ENCODE measurements at places on chromosomes 2 and 18. TPM values are rescaled to one million over a fixed set of nuclear protein-coding genes. Genes with fewer than 3 reads are reported as not detected.
A peak's percentile ranks its signal among the peaks of the same experiment; 100 is the strongest.

GRCh38 chr2:181627545-181627944 lies 29.4 kb downstream of the CERKL start:
- no peak for DNase-seq

DNA sequence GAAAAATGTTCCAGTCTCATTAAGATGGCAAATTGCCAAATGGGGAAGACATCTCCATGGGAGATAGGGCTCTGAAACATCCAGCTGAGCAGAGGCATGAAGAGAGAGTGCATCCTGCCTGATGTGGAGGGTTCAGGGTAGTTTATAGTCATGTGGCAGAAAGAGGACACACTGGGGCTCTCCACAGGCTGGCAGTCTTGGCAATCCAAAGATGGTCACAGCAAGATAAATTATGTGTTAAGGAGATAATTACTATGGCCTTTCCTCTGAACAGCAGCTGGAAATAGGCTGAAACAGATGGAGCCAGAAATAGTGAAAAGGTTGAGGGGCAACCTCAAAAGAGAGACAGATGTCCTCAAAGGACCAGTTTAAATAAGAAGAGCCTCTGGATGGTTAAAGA lies 97.2 kb downstream of the DCC start:
- DNase-seq: no peak

DNA sequence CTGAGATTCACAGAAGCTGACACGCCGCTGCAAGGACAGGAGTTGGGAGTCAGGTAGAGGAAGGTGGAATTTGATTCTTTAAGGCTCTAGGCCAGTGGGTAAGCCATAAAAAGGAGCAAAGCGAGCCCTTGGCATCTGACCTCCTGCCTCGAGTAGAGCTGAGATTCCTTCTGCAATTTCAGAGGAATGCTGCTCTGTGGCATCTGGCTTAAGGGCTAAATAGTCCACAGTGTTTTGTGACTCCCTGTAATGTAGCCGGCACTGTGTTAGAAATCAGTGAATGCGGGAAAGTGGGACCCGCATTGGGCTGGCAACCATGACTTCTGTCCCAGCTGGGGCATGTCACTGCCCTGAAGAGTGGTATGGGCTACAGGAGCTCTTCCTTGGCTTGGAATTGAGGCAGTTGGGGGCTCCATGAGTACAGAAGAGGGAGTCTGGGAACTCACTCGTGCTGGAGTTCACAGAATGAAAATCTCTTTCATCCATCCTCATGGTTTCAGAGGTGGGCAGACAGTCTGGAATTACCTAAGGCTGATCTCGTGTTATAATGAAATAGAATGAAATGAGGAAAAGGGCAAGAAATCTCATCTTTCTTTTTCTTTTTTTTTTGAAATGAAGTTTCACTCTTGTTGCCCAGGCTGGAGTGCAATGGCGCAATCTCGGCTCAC lies 12.7 kb upstream of the MYCN start:
- no peak for DNase-seq

DNA sequence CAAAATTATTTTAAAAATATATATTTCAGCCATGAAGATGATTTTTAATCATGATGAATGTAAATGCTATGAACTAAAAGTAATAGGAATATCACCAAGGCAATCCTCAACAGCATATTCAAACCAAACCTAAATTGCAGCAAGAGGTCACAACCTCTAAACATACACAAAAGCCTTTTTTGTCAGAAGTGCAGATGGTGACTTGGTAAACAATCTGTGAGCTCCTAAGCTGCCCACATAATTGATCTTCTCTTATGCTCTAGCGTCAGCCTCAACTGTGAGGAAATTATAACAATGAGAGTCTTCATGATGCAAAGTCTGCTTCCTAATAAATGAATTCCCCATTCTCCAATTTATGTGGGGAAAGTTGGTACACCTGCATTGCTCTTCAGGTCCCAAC lies 113.2 kb downstream of the TSN start:
- DNase-seq: no peak

DNA sequence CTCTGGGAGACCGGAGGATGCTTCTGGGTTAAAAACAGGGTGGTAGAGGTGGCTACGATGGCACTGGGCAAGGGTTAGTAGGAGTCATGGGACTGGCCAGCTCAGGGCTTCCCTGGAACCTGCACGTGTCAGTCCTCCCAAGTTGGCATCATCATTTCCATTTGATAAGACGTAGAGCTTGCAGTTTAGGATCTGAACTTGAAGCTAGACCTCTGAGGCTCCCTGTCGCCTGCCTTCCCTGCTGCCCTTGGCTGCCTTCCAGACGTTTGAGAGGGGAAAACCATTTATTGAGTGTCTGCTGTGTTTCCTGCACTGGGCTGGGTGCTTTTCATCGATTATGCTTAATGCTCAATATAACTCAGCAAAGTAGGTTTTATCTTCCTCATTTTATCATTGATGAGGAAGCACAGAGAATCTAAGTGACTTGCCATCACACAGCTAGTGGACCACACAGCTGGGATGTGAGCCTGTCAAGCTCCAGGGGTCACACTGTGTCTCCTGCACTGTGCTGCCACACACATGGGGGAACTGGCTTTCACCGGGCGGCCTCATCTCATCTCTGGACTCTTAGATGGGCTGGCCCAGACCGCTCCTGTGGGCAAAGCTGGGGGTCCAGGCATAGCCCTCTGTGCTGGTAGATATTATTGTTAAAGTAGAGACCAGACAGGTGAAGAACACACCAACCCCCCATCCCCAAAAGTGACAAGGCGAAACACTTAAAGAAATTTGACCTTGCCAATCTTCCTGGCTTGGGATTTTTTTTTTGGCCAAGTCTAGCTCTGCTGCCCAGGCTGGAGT lies 7.8 kb downstream of the NT5DC4 start:
- no peak for DNase-seq

DNA sequence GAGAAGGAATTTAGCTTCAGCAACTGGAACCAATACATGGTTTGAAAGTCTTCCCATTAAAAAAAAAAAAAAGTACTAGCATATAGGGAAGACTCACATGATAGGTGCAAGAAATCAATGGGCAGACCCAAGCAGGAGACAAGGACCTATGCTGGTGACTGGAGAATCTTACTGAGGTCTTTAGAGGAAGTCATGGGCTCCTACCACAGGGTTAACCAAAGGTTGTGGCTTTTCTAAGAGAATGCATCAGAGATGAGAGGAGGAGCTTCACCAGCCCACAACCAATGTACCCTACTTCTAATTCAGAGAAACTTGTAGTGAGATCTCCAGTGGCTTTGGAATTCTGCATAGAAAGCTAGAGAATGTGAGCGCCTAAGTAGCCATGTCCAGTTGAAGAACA lies 207.4 kb downstream of the NCKAP5 start:
- DNase-seq: no peak

- DNase-seq: no peak
These were observed 78.2 kb upstream of the GCFC2 start for GRCh38 chr2:75788902-75789301.

DNA sequence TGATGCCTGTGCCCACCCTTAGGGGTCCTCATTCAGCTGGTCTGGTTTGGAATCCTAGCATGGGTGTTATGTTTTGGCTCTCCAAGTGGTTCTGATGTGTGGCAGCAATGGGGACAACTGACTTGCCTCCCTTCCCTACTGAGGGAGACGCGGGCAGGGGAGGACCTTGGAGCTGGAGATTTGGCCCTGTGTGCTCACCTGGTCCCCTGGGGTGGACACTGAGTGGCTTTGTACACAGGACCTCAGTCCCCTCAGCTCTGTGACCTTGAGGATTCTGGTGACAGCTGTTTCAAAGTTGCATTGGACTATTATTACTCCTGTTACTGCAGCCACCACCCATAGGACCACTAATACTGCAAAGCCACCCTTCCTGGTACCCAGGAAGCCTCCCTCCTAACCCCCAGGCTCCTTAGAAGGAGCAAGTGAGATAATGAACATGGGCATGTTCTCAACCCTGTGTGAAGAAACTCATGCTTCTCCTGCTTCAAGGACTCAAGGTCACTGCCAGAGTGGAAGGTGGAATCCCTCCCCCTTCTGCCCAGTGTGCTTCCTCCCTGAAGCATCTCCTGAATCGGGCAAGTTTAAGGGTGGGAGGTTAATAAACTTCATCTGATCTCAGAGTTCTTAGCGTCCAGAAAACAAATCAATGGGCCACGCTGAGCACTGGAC lies 26.5 kb downstream of the TMEM182 start:
- no peak for DNase-seq

GRCh38 chr2:38978296-38978903 lies 88.7 kb downstream of the ARHGEF33 start:
- DNase-seq: no peak

GRCh38 chr18:23053776-23054457 lies 81.4 kb upstream of the CABLES1 start:
- DNase-seq: no peak

- DNase-seq: no peak
These were observed 46.6 kb downstream of the BCL2L11 start for GRCh38 chr2:111167076-111167862.

DNA sequence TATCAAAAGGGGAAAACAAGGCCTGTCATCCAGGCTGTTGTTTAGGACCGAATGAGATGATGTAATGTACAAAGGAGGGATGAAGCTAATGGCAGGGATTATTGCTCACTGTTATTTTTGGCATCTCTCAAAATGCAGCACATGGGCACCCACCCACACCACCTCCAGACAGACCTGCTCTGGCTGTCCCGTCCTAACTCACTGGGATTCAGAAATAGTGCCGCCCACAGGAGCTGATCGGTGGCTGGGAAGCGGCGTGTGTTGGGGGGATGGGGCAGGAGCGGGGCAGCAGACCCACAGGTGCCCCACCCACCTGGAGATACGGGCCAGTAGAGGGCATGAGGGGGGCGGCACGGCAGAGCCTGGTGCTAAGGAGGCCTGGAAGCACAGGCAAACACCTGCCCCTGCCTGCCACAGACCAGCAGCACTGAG lies 52.2 kb downstream of the CRACDL start:
- DNase-seq: no peak

DNA sequence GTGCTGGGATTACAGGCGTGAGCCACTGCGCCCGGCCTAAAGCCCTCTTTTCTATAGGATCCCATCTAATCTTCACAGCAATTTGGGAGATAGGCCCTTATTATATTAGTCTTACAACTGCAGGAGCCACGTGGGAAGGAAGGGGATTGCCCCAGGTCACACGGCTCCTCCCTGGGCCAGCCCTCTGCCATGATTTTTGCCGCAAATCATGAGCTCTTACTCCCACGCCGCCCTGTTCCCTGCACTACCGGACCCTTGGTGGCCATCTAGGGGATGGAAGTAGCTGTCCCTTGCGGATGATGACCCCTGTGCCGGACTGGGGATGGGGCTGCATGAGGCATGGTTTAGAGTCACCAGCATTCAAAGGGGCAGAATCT lies 28.4 kb upstream of the PTMA start:
- no peak for DNase-seq

DNA sequence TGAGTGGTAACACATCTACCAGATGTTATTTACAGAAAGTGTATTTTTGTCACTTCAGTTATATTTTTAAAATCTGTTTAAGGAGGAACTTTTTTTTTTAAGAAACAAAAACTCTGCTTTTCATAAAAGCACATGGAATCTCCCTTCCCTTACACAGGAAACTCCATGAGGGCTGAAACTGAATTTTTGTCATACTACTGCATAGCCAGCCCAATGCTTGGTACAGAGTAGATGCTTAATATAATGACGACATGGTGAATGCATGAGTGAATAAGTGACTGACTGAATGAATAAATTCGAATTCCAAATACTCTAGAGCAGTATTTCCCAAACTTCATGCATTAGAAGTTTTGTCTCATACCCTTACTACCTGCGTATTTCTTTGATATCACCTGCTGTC lies 86.5 kb downstream of the ROCK2 start:
- DNase-seq: no peak

- DNase-seq: no peak
These were observed 83.8 kb upstream of the CCDC150 start for GRCh38 chr2:196555726-196556125.

DNA sequence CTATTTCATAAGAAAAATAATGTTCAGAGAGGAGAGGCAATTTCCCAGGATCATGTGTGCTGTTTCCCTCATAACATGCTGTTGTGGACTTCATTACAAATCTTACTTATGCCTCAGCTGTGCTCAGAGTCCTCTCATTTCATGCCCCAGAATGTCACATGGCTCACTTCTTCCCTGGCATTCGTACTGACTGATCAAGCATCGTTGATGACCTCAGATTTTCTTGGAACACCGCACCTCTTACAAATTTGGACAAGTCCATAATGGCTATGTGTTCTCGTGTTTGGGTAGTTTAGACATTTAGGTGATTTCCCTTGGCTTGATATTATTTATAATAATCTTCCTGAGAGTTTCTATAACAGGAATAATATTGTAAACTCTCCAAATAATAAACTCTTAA lies 32.9 kb downstream of the SERPINB7 start:
- no peak for DNase-seq

- DNase-seq: no peak
These were observed 153.4 kb downstream of the UBR3 start for GRCh38 chr2:169980643-169981042.

- DNase-seq: no peak
These were observed 158.0 kb downstream of the NEDD4L start for GRCh38 chr18:58201733-58202730.

- peak; percentile 49 for DNase-seq
These were observed 17.0 kb downstream of the THNSL2 start for GRCh38 chr2:88187038-88187676.

DNA sequence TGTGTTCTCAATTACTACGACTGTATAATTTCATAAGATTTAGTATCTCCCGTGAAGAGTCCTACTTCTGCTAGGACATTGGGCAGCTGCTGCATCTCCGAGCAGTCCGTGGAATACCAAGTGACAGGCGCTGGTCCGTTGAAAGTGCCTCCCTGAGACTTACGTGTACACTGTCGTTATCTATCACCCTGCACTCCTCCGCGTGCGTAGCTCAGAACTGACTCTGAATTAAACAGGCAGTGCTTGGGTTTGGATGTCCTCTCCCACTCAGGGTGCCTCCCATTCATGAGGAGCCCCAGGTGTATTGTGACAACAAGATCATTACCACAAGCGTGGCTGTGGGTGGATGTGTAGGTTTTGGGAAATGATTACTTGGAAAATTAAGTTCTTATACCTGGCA lies 148.4 kb downstream of the SH3RF3 start:
- DNase-seq: no peak

- no peak for DNase-seq
These were observed 233.6 kb downstream of the SMAD2 start for GRCh38 chr18:47696870-47697269.

FSHR gene
- not detected for polyA plus RNA-seq

MC2R gene
- not detected for polyA plus RNA-seq

MYO7B gene
- polyA plus RNA-seq: 0.44 TPM

EDAR gene
- not detected for polyA plus RNA-seq

RESP18 gene
- not detected for polyA plus RNA-seq

DOK6 gene
- polyA plus RNA-seq: 0.06 TPM

LTBP1 gene
- polyA plus RNA-seq: 5.9 TPM

EMILIN1 gene
- polyA plus RNA-seq: 4.9 TPM

DSG1 gene
- polyA plus RNA-seq: not detected

CDK15 gene
- polyA plus RNA-seq: 0.05 TPM

LYG2 gene
- not detected for polyA plus RNA-seq

TANC1 gene
- polyA plus RNA-seq: 1.9 TPM
